ENCODE measurements at places on chromosomes 7 and 10.

DNA sequence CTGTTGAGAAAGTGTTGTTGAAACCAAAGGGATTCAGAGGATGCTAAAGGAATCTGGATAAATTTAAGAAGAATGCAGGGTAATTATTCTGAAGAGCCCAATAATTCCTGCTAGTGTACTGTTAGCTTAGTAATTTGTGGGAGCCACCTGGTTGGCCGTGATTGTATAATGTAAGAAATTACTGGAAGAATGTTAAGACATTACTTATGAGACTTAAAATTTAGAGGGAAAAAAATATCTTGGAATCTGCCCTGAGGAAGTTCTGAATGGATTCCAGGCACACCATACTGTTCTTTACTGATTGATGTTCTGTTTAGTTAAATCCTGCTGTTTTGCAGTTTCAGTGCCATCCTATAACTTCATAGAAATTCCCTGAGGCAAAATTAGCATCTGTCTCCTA lies 155.0 kb upstream of the RHOBTB1 start:
- no peak for DNase-seq

- peak; percentile 34 for DNase-seq
Observed at GRCh38 chr7:48299580-48300169, 128.4 kb downstream of the ABCA13 start.

DNA sequence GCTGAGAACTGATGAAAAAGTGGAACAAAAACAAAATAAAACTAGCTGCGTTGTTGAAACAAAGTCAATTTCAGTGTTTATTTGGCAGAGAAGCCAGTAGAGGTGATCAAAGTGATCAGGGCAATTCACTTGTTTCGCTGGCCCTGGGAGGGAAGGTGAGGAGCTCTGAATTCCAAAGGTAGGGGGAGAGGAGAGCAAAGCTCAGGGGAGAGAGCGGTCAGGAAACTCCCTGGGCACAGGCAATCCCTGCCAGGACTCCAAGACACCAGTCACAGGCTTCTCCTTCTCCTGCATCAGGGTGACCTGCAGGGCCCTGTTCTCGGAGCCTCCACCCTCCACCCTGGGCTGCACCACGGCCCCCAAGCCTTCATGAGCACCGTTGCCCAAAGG lies 6.8 kb upstream of the KIAA1217 start:
- DNase-seq = no peak

DNA sequence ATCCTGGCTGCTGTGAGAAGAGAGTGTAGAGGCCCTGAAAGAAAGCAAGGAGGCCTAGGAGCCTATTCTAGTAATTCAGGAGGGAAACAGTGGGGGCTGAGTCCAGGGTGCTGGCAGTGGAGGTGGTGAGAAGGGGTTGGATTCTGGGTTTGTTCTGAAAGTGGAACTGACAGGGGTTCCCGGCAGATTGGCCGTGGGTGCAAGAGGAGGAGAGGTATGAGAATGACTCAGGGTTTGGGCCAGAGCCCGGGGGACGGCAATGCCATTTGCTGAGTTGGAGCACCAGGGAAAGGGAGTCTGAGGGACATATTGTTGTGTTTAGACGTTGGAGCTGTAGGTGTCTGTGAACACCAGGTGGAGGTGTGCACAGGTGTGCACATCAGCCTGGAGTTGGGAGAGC lies 38.5 kb downstream of the NPTX2 start:
- no peak for DNase-seq

DNA sequence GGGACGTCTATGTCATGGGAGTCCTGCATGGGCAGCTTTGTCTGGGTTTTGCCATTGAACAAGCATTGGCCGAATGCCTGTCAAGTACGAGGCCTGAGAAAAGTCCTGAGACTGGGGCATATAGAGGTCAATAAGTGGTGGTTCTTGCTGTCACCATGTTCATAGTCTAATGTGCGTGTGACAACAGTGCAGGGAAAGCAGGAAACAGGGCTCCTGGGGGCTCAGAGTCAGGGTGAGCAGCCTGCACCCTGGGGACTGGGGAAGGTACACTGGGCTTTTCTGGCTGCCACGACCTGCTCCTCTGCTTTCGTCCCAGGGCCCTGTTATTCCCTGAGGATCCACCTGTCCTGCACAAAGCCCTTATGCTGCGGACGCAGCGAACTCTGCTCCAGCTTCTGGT lies 21.3 kb downstream of the FAM241B start:
- DNase-seq = no peak

GRCh38 chr10:127979566-127979965 lies 72.7 kb downstream of the PTPRE start:
- no peak for DNase-seq

DNA sequence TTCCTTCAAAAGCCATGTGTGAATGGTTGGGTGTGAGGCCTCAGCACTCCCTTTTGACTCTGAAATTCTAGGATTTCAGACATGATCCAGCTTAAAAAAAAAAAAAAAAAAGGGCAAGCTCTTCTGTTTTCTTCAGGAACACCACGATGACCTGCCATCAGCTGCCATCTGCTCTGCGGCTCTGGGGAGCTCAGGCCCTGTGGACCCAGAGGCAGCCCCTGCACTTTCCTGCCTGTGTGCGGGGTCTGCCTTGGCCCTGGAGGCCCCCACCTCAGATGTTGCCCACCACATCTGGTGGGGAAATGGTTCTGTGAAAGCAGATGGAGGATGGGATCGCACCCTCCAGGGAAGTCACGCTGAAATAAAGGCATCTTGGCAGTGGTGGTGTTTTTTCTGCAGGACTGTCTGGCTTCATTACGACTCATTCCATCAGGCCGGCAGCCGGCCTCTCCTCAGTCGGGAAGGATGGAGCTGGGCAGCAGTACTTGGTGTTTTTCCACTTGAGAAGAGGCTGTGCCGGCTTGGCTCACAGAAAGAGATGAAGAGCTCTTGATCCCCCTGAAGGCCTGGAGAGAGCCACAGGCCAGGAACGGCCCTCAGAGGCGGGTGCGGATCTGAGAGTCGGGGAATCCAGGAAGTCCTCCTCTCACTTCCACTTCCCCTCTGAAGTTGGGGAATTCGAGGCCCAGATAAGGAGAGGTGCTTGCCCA lies 66.1 kb upstream of the AQP1 start:
- no peak for DNase-seq

DNA sequence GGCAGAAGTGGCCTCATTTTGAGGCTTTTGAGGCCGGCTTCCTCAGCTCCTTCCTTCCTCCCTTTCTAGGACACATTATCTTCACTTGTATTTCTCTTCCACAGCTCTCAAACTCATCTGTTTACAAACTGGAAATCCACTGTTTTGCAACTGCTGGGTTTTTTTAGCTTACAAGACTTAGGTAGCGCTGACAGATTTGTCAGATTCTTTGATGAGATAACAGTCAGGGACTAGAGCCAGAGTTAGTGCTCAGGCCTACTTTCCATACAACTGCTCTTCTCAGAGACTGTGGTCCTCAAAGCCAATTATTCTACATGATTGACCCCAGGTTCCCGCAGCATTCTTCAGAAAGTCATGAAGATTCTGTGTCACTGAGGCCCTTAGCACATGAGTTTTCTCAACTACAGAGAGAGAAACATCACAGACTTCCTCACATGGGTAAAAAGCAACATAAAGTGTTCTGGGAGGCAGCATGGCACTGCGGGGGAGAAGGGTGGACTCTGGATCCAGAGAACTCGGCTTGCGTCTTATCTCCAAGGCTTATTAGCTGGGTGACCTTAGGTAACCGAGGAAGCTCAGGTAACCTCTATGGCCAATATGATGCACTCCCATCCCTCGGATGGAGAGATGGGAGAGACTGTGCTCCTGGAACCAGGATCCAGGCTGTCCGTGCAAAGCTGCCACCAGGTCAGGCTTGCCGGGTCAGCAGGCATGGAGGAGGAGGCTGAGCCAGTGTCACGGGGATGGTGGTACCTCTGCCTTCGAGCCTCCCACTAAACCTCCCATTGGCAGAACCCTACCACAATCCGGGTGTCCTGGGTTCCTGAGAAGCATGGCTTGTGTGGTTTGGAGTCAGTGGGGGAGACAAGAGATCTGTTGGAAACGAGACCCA lies 10.5 kb downstream of the DDC start:
- no peak for DNase-seq

- no peak for DNase-seq
Observed at GRCh38 chr10:15796762-15797161, 63.5 kb downstream of the MINDY3 start.

- DNase-seq = no peak
Observed at GRCh38 chr7:36742911-36743775, 18.8 kb upstream of the AOAH start.

DNA sequence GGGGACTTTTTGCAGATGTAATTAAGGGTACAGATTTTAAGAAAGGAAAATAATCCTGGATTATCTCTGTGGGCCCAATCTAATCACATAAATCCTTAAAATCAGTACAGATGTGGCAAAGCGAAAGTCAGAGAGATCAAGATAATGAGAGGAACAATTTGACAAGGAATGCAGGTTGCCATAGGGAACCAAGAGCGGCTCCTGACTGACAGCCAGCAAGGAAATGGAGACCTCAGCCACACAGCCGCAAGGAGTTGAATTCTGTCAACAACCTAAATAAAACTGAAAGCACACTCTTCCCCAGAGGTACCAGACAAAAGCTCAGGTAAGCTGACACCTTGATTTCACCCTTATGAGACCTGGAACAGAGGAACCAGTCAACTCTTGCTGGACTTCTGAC lies 3.4 kb upstream of the PNPLA8 start:
- DNase-seq = no peak

- peak; percentile 51 for DNase-seq
Observed at GRCh38 chr7:158595068-158595467, 7.4 kb upstream of the PTPRN2 start.

GRCh38 chr7:45699726-45700390 lies 125.7 kb downstream of the ADCY1 start:
- no peak for DNase-seq

GRCh38 chr7:73438547-73439409 lies 5.2 kb downstream of the FZD9 start:
- DNase-seq = no peak

- no peak for DNase-seq
Observed at GRCh38 chr10:43374194-43374593, 2.8 kb downstream of the FXYD4 start.

GRCh38 chr7:73892003-73892999 lies 31.3 kb downstream of the TMEM270 start:
- DNase-seq = no peak

GRCh38 chr10:69801434-69802315 lies at the start of gene COL13A1:
Gene COL13A1, plus strand, starts transcription at chr10:69801906. Its CDS starts 518 bp downstream, at chr10:69802424.
- no peak for DNase-seq

GRCh38 chr10:12357525-12358151 lies 8.3 kb downstream of the CAMK1D start:
- DNase-seq = no peak

DNA sequence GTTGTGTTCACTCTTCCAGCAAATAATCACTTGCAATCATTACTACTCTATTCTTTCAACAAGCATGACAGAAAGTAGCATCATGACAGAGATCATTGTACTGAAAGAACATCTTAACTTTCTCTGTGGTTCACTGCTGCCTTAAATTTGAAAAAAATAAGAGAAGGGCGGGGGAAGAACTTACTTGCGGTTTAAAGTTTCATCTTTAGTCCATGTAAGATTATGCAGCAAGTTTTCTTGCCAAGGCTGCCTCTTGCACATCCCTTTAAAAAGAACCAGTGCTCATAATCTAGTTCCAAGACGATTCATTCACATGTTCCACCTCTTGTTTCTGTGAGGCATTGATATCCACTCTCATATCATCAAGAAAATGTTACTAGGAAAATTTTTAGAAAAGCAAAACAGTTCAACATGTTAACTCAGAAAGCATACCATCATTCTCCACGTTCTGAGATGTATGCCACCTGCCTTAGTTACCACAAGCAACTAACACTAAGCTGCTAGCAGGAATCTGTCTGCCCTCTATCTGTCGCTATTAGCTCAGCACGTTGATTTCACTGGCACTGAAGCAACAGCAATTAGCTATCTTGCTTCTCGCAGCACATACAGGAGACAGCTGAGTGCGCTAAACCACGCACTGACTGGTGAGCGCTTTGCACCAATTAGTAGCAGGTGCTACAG lies at the start of gene PCDH15:
Gene PCDH15 (minus strand): TSS at position 491 of the 681 bp plus-strand sequence. CDS start 136,969 bp downstream, outside the sequence.
- DNase-seq = no peak

DNA sequence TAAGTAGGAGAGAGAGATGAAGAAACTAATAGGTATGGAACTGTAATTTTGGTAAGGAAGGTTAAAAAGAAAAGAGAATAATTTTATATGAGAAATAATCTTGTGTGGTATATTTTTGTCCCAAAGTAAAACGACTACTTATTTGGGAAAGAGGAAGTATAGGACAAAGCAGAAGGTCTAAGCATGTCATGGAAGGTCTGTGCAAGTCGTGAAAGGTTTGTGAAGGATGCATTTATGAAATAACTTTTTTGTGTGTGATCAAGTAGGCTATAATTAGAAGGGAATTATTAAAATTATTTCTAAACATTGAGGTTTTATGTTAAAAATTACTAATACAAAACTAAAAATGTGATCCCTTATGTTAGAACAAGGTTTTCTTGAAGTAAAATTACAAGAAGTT lies 63.3 kb downstream of the ZNF783 start:
- DNase-seq = no peak

- DNase-seq = no peak
Observed at GRCh38 chr7:14691597-14692203, 210.9 kb downstream of the DGKB start.

GRCh38 chr7:76074972-76075370 lies 27.1 kb downstream of the MDH2 start:
- DNase-seq = no peak

GRCh38 chr7:41832941-41833340 lies 130.1 kb upstream of the INHBA start:
- no peak for DNase-seq

DNA sequence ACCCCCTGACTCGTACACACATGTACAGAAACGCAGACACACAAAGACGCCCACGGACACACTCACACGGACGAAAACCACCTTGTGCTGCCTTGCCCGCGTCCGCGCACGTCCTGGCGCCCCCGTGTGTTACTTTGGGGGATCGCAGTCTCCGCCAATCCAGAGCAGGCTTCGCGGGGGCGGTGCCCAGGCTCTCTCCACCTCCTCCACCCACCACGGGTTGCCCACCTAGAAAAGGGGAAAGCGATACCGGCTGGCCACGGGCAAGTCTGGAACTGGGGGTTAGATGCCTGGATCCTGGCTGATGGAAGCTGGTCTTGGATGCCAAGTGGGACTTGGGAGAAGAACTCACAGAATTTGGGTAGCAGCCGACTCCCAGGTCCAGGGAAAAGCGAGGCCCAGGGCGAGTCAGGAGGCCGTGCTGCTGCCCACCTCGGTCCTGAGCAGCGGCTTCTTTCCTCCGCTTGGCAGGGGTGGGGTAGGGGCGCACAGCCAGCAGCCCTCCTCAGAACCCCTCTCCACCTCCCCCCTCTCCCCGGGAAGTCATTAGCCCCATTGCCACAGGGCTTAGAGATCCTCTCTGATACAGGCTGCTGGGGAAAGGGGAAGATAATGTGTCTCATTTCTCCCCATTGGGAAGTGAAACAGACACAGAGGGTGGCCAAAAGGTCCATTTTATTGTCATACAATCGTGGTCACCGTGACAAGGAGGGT lies 4.6 kb upstream of the VGF start:
- peak; percentile 56 for DNase-seq

DNA sequence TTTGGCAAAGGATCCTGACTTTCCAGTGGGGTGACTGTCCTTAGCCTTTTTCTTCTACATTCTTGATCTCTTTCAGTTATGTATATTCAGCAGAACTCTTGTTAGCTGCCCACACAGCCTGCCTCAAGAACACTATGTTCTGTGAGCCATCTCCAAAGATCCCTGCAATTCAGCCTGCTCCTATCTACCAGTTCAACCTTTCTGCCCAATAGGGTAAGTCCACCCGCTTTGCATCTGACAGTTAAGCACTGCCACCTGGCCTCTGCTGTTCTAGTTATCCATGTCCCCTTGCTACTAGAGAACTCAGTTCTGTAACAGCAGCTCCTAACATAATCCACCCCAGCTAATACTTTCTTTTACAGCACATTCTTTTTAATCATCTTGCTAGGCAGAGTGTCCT lies 13.5 kb downstream of the OR9A2 start:
- DNase-seq = no peak

Measured in thymus (tissue), 14 donors.